Amniotic stem cell (primary cell): ENCODE measurements at places on chromosomes 4 and X.

GRCh38 chr4:175953960-175954521, 111.6 kb upstream of the WDR17 start:
- no peak for DNase-seq

GRCh38 chr4:176383273-176384077, 63.7 kb downstream of the SPCS3 start:
- DNase-seq = no peak

DNA sequence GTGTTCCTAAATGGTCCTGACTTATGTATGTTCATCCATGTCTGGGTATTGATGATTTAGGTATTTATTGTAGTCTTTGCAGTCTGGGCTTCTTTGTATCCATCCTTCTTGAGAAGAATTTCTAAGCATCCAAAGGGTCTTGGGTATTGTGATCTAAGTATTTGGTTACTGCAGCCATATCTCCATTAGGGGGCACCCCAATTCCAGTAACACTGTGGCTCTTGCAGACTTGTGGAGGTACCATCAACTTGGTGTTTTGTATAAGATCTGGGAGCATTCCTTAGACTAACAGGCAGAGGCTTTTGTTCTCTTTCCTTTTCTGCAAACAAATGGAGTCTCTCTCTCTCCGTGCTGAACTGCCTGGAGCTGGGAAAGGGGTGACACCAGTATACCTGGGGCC, 113.7 kb upstream of the NEXMIF start:
- DNase-seq = no peak

DNA sequence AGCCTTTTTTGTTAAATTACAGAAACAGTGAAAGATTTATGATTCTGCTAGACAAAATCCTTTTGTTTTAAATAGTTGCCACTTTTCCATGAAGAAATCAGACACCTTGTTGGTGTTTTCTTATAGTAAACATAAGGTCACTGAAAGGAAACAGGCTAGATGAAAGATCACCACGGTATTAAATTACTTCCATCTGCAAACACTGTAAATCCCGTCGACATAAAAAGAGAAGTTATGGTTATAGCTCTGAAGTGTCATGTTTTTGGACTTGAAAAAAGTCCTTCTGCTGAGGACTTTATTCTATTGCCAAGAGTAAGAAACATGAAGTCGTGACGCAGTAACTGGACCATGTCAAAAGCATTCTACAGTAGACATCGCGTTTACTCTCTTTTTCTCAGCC, 567.6 kb upstream of the SLIT2 start:
- DNase-seq = no peak
